ENCODE measurements at places on chromosomes 2 and 18.

DNA sequence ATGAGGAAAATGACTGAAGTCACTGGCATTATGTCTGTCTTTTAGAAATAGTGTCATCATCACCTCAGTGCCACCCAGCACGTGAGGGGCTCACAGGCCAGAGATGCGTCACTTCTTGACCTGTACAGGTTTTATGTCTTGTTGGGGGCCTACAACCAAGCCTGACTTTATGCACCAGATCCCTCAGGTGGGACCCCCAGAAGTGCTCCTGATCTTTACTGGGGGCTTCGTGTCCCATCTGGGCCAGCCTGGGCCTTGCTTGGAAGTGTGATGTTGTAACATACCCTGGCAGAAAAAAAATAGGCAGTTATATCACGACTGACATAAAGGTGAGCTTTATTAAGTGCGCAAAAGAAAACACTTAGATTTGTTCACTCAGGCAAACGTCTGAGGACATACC, 21.5 kb upstream of the GNAL start:
- no peak for DNase-seq

DNA sequence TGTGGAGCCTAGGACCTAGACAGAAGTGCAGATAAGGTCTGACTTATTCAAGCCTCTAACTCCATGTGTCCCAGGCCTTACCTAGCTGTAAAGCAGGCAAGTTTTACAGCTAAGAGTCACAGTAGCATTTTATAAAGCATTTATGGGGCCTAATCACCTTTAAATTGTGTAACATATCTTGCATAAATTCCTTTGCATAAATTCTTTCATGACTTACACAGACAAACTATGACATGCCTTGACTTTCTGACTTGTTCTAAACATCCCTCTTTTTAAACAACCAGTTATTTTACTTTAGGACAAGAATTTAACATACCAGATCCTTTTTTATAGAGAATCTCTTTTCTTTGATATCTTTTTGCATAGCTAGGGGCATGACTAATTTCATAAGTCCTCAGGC, 1257.8 kb upstream of the NRXN1 start:
- no peak for DNase-seq

GRCh38 chr2:181407171-181407570, 50.0 kb upstream of the ITGA4 start:
- DNase-seq = no peak

DNA sequence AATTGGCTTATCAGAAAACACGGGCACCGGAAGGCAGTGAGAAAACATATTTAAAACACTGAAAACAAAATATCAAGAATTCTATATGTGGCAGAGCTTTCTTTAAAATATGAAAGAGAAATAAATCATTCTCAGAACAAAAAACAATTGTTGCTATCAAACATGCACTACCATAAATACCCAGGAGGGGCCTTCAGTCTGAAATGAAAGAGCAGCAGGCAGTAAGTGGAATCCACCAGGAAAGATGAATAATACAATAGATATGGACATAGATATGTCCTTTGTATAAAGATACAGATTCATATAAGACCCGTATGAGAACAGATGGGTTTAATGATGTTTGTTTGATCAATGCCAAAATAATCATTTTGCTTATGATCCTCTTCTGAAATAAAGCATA, 142.0 kb downstream of the TMEM18 start:
- no peak for DNase-seq

DNA sequence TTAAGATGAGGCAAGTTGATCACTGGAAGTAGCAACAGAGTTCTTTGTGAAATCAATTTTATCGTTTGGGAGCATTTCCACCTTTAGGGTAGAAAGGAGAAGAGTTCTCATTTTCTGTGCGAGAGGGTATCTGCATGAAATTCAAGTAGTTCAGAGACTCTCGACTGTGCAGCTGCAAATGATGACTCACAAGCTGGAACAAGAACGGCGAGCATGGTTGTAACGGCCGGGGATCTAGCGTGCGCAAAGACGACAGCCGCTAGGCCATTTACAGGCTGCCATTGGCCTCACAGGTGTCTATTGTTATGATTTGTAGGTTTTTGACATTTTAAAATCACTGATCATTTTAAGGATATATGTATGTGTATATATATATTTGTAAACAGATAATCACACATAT, 5.2 kb downstream of the KLHL29 start:
- no peak for DNase-seq

GRCh38 chr2:152924722-152925121, 206.3 kb downstream of the ARL6IP6 start:
- DNase-seq = no peak

DNA sequence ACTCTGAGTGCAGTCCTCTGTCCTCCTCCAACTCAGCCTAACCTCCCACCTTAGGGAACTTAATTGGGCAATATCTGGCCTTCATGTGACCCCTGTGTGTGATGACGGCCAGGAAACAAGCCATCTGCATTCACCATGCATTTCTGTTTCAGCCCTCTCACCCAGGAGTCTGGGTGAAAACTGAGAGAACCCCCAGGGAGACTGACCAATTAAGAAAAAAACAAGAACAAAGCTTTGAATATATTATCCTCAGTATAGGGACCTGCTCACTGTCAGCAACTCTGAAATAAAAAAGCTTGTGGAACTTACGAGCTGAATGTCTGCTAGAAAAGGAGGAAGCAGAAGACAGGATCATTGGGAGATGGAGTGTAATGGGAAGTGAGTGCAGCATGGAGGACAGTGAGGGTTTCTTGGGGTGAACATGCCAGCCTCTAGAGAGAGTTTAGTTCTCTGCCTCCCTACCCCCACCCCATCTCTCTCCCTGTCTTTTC, 9.5 kb downstream of the MAPRE2 start:
- no peak for DNase-seq

GRCh38 chr2:4370422-4371090, 667.2 kb downstream of the DCDC2C start:
- DNase-seq = no peak

GRCh38 chr2:25566694-25567093, 106.7 kb downstream of the DTNB start:
- no peak for DNase-seq

GRCh38 chr2:168215813-168216212, 31.6 kb downstream of the STK39 start:
- no peak for DNase-seq

Measured in stimulated activated CD4-positive, alpha-beta T cell treated with anti-CD3 and anti-CD28 coated beads, Interleukin-12 subunit alpha, Interleukin-12 subunit beta, amount 100 ng/mL, for 4 hours (primary cell).